Fibroblast of skin of left biceps (primary cell): ENCODE measurements at places on chromosomes 6 and 20.

DNA sequence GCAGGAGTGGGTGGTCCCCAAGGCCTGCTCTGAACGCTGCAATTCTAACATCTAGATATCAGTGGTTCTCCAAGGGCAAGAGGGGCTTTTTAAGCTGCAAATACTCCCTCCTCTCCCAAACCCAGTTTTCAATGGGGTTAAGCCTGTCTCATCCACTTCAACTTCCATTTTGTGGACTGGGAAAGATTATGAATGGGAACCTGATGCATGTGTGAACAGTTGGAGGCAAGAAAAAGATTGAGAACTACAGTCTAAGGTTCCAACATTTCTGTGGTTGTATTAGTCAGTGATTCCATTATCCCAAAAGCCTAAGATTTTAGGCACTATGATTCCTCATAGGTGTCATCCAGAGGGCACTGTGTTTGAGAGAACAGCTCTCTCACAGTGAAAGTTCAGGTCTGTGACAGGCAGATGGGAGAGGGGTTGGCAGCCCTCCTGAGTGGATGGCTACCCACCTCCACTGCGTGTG lies 53.7 kb downstream of the HNF4A start:
- peak; percentile 55 for DNase-seq

DNA sequence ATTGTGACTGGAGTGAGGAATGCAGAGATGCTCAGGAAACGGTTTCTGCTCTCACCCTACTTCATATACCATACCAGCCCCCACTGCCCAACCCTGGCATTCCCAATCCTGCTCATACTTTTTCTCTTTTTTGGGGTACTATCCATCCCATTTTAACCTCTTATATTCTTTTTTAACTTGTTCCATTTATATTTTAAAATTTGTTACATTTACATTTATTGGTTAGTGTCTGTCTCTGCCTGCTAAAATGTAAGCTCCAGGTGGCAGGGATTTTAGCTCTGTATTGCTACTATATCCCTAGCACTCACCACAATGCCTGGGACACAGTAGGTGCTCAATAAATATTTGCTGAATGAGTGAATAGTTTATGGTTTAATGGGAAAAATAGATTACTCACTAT lies 8.1 kb downstream of the FERMT1 start:
- no peak for DNase-seq

DNA sequence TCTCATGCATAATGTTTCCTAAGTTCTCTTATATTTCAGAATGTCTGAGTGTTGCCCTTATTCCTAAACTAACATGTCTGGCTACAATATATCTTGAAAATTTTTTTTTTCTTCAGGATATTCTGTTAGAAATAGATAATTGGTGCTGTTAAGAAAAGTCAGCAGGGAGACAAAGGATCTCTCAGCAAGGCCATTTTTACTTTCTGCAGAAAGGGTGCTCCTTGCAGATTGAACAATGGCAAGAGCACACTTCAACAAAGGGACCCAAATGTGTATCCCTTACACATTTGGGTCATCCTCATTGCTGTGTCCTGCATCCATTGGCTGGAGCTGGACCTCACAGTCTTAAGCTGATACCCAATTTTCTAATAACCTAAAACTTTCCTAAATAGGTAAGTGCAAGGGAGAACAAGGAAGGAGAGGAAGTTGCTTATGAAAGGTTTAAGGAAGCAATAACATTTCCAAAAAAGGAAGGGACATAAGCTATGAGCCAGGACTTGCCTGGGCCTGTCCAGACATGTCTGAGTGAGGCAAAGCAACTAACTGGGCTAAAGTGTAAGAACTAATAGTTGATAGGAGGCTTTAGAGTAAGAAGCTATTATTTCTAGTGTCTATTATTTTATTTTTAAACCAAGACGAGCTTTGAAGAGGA lies 429.6 kb downstream of the BCKDHB start:
- no peak for DNase-seq

DNA sequence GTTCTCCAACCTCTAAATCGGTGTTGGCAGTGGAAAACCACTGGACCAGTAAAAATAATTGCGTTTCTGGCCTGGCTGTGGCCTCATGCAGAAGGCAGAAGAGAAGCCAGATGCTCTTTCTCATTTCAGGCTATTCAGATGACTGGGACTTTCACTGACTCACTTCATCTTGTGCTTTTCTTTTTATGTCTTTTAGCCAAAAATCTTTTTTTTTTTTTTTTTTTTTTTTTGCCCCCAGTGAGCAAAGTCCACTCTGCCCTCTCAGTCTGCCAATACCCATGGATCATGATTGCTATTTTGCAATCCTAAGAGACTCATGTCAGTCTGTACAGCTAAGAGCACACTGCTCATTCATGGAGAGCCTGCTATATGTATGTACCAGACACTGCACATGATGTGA lies 962.5 kb downstream of the KIF16B start:
- DNase-seq: no peak

- no peak for DNase-seq
Observed at GRCh38 chr6:148524471-148524882, 181.8 kb downstream of the SASH1 start.

DNA sequence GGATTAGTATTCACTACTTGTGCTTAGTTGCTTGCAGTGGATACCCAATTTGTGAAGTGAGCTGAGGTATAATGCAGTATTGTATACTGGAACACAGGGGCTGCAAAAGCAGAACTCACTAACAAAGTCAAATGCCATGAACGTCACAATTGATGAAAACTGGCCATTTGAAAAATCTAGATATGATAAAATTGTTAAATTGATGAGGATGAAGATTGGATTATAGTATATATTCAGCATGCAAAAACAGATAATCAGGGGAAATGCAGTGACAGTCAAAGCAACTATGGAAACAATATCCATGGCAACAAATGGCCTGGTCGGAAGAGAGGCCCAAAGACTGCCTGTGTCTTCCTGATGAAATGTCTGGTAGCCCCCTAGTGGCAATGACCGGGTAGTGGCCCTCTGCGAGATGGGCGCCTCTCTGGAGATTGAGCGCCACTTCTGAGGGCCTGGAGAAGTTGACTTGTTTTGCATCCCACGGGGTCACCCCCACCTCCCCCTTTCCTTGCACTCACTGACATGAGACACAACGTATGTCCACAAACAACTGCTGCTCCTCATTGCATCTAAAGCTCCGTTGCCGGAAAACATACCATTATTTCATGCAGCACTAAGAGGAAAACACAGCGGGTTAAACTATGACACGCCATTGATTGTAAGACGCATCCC lies 43.6 kb downstream of the C6orf15 start:
- no peak for DNase-seq

DNA sequence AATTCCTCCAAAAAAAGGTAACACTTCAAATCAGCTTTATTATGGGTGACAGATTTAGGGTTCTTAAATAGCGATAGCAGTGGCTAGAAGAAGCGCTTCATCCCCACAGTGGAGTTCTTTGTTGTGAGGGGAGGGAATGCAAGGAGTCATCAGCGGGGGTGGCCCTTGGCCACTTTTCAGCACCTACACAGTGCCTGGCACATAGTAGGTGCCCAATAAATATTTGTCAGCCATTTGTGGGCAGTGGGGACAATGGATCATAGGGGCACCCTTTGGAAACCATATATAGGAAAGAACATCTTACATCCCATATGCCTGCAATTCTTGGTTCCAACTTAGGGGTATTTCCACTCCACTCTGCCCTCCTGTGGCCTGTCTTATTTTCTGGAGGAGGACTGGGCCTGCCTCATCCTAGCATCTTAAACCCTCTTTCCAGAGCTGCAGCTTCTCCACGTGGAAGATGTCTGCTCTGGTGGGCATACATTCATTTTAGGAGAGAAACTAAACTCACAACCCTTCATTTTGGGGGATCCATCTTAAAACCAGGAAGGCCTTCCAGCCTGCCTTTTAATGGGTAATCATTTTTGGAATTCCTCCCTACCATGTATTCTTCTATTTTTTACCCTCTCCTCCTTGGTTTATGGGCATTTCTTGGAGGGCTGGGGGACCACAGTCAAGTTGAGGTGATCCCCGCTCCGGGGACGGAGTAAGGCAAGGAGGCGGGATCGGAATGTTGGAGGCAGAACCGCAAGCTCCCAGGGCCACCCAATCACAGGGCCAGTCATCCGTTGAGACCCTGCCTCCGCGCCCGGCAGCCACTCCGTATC lies 2.6 kb upstream of the GPSM3 start:
- DNase-seq: no peak

GRCh38 chr6:1686117-1687098 lies 76.7 kb downstream of the FOXC1 start:
- peak; percentile 96 for DNase-seq

DNA sequence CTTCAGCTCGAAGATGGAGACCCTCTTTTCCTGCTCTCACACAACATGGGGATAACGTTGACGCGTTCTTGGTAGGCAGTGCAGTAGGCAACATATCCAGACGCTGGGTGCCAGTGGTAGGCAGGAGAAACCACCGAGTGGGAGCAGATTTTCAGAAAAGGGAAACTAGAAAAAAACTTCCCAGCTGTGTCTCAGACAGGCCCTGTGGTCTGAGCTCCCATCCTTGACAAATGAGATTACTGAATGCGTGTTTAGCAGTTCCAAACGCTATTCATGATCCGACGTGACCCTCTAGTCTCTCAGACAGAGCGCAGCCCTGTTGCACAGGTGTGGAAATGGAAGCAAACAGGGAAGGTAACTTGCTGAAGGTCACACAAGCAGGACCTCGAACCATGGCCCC lies 83.9 kb upstream of the DUSP22 start:
- DNase-seq: no peak

GRCh38 chr20:23244156-23244915 lies 106.3 kb upstream of the NXT1 start:
- DNase-seq: no peak

GRCh38 chr6:14974792-14975470 lies 270.9 kb upstream of the JARID2 start:
- no peak for DNase-seq

DNA sequence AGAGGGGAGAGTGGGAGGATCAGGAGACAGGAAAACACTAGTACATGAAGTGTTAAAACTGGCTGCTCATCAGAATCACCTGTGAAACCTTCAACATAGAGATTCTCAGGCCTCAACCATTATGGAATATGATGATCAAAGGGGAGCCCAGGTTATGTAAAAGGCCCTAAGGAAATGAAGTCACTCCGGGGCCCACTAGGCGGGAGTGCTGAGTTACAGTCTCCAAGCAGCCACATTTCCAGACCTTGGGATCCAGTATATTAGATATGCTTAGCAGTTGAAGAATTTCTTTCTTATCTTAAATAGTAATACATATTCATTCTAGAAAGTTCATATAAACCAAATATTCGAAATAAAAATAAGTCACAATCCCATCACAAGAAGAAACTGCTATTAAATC lies 476.3 kb downstream of the PRKN start:
- DNase-seq: no peak

GRCh38 chr20:18287546-18287914 lies 797 bp upstream of the ZNF133 start:
- no peak for DNase-seq

DNA sequence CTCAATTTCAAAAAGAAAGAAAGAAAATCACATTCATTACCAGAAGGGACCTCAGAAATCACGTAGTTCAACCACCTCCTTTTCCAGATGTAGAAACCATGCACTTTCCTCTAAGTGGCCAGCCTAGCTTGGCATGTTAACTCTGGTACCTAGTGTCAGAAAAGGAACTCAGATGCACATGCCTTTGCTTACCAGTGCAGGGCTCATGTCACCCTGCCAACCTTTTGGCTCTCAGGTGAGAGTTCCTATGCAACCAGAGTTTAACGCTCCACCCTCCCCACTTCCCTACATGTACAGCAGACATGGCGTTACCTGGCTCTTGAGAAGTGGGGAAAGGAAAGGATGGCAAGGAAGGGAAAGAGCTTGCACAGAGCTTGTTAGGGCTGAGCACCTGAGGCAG lies 16.3 kb upstream of the IL17F start:
- no peak for DNase-seq

- no peak for DNase-seq
Observed at GRCh38 chr6:39078695-39079094, 30.1 kb downstream of the GLP1R start.

- DNase-seq: no peak
Observed at GRCh38 chr6:117603821-117604220, 1.5 kb upstream of the GOPC start.

GRCh38 chr20:63739130-63740069 lies at the start of gene SLC2A4RG:
SLC2A4RG (plus strand) TSS chr20:63739776; CDS start chr20:63739913, 137 bp downstream.
- DNase-seq: peak; percentile 34

DNA sequence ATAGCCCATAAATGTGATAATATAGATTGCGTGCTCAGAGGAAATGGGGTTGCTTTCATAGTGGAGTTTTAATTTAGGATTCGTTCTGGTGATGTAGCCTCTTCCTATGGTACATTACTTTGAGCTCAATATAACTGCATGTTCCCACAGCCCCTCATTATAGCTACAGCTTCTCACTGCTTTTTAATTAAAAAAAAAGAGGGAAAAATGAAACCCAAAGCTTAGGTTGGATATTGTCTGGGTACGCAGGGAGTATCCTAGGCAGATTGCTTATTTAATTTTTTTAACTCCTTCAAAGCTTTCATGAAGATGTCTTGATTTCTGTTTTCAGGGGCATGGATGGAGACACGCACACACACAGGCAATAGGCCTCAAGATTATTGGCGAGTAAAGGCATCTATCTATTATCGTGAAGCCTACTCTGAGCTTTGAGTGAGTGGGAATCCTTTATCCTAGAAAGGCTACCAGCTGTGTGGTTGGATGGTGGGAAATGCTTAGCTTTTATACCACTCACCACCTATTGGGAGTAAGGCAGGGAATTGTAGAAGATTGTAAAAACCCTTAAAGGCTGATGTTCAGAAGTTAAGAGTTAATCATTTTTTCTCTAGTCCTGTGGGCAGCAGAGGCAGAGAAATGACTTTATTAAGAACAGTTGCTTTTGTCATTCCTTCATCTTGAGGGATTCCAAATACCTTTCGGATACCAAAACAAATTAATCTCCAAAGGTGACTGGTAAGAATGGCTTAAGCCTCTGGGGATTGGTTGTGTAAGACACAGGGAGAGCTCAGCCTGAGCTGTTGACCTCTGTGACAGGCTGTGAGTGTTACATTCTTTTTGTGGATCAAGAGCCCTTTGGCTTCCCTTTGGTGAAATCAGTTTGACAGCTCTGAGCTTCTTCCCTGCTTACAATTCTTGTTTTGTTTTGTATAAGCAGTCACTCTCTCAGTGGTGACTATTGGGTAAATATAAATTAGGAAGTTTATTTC lies 33.4 kb downstream of the CTNNBL1 start:
- no peak for DNase-seq

GRCh38 chr6:167448378-167448777 lies 123.5 kb downstream of the TTLL2 start:
- no peak for DNase-seq

DNA sequence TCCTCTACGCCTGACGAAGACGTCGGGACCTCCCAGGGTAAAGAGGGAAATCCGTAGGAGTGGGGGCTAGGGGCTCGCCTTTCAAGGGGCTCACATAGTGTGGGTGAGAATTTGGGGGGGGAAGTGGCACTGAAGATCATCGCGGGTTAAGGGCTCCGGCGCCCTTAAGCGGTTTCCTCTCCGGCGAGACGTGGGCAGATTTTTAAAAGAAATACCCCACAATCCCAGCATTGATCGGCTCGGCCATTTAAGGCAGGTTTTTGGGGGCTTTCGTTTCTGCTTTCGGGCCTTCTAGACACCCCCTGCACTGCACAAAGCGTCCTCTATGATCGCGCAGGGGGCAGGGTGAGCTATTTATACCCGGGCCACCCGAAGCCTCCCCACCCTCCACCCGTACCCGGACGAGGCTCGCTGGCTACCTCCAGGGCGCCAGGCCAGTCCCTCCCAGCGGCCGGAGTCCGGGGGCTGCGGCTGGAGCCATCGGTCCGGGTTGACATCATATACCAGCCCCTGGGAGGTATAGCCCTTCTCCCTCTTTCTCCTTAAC lies 1.2 kb downstream of the NKX2-2 start:
- no peak for DNase-seq
